ENCODE measurements at places on chromosomes 12 and 14.

GRCh38 chr12:34393821-34394150, 371.5 kb downstream of the ALG10 start:
- no peak for DNase-seq

GRCh38 chr14:64680714-64681065, 23.5 kb upstream of the PLEKHG3 start:
- DNase-seq: no peak

DNA sequence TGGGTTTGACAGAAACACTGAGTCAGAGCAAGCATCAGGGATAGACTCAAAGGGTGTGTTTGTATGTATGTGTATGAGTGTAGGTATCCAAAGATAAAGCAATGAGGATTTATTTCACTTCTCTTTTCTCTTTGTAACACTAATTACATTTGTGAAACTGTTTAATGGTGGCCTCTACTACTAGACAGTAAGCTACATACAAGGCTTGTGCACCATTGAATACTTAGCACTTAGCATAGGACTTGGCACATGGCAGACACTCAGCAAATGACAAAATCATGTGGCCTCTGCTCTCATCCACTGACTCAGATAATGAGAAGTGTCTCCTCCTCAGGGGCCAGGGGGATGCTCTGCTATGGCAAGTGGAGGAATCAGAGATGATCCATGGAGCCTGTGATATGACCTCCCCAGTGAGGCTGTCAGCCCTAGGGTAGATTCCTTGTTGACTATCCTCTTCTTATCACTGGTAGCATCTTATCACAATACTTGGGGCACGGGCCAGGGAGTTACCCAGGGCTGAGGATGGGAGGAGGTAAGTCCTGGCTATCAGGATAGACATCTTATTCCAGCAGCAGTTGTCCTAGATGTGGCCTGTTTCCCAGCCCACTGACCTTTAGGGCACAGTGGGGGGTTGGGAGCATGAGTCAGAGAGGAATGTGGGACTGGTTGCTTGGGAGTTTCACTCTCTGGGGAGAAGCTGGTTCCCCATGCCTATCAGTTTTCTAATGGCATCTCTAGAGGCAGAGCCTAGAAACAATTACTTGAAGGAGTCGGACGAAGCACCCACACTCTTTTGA, 71.2 kb upstream of the HOXC13 start:
- peak; percentile 82 for DNase-seq

- DNase-seq: no peak
These were observed 792.3 kb upstream of the NOVA1 start for GRCh38 chr14:27390155-27390554.

DNA sequence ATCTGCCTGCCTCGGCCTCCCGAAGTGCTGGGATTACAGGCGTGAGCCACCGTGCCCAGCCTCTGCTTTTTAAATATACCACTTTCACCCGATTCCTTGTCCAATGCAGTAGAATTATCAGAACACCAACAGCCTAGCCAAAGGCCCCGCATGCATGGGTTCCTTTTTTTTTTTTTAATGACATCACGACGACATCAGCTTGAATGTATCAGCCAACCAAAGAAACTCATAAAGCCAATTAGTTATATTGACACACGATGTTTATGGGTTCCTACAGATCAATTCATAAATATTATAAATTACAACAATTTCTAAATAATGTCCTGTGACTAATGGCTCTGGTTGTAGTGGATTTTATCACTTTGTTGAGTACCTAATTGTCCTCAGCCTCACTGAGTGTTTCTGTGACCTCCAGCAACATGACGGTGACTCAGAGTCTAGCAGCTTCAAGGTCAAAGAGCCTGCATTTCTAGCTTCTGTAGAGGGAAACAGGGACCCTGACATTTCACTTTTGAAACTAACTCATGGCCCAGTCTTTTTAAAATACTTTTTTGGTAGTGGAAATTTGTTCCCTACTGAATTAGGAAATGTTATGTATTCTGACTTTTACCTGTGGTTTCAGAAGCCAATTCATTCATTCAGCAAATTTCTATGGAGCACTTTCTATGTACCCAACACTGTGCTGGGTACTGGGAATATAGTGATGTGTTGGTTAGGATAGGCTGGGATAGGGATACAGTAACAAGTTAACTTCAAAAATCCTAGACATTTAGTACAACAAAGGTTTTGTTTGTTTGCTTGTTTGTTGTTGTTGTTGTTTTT, 144.1 kb downstream of the SUDS3 start:
- no peak for DNase-seq

GRCh38 chr12:20351406-20351805, 16.9 kb upstream of the PDE3A start:
- DNase-seq: no peak

GRCh38 chr14:100428727-100429126, 105.6 kb downstream of the SLC25A47 start:
- DNase-seq: no peak

DNA sequence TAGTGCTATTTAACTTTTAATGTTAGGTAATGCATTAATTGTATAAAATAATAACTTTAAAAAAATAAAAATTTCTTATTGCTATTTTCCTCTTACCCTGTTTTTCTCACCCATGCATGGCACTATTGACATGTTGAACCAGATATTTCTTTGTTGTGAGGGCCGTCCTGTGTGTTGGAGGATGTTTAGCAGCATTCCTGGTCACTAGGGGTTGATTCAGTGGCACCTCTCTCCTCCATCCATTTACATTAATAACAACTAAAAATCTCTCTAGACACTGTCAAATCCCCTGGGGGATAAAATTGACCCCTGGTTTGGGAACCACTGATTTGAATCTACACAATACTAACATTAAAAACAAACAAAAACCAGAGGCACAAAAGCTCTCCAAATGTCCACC, 147.5 kb upstream of the MIS18BP1 start:
- DNase-seq: no peak

DNA sequence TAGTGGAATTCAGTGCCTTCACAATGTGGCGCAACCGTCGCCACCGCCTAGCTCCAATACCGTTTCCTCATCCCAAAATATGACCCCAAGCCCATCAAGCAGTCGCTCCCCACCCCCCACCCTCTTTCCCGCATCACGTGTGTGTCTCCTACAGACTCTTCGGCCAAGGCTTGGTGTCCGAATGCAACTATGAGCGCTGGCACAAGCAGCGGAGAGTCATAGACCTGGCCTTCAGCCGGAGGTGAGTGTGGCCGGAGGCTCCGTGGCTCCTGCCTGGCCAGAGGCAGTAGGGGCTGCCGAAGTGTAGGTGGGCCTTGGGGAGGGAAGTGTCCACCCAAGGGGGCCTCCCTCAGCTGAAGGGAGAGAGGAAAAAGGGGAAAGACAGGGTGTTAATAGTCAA, 15.8 kb downstream of the CYP46A1 start:
- no peak for DNase-seq

DNA sequence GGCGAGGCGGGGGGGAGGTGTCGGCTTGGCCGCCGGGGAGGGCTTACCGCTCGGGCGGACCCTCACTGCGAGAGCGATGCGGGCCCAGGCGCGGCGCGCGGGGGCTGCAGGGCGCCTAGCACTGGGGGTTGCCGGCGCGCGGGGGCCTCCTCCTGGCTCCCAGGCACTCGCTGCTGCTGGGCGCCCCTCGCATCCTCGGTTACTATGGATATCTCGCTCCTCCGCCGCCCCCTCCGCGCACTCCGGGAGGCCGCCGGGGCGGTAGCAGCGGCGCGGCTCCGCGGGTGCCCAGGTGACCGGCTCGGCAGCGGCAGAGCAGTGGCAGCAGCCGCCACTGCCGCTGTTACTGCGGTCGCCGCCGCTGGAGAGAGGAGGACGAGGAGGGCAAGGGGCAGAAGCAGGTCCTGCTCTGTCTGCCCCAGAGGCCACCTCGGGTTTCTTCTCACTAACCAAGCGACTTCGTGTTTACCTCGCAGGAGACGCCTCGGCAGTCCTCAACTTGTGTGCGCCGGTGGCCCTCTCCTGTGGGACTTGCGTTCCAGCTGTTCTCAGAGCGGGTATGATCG, 250.1 kb downstream of the APAF1 start:
- DNase-seq: no peak

DNA sequence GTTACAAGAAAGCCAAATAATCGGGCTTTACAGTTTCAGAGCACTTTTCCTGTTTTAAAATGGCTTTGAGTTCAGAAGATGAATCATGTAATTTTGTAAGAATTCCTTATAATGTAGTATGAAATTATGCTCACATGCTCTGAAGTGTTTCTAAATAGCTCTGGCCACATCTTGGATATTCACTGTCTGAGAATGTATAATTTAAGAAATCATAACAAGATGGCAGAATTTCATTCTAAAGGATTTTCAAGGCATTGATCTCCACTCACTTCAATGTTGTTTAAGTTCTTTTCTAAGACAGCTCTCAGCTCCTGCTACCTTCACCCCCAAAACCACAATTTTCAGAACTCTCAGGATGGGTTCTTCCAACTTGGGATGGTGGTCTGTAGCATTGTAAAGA, 180.1 kb downstream of the DACT1 start:
- DNase-seq: no peak

GRCh38 chr12:15151161-15152091, 69.8 kb downstream of the RERG start:
- peak; percentile 28 for DNase-seq

- DNase-seq: peak; percentile 90
These were observed 316.1 kb upstream of the TBX3 start for GRCh38 chr12:115000038-115000437.

GRCh38 chr12:13976880-13977279, 4.5 kb downstream of the GRIN2B start:
- no peak for DNase-seq

GRCh38 chr14:93320489-93320888, 12.3 kb downstream of the BTBD7 start:
- no peak for DNase-seq

DNA sequence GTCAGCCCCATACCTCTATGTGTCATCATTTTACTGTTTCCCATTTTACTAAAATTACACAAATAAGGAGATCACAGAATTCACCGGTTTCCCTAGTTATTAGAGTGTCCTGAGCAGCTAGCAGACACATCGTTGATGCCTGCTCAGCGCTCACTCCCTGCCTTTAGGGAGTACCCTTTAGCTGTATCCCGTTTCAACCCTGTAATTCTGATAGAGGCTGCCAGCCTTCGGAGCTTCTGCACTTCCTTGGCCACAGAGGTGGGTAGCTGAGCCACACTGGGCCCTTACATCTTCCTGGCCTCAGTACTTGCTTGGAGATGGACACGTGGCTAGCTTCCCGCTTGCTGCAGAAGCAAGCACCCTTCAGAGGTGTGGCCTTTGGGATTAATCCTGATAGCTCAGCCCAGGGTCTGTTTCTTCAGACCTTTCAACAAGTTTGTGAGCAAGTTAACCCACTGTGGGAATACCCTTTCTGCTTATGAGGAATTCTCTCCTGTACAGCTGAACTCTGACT, 14.3 kb upstream of the FBXW8 start:
- no peak for DNase-seq

DNA sequence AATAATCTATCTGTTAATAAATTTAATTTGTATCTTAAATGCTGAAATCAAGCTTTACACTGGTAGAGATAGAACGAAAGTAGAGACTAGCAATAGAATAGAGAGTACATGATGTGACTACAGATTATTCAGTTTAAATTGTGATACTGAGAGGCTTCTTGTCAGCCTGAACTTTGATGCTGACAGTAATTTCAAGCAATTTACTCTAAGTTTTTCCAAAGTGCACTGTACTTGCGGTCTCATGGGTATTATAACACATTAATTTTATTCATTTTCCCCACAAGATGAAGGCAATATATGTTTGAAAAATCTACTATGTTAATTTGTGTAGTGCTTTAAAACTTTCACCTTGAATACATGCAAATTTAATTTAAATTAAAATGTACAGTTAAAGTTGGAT, 914.0 kb upstream of the FBXO33 start:
- DNase-seq: no peak

- peak; percentile 92 for DNase-seq
These were observed 44.6 kb downstream of the SFSWAP start for GRCh38 chr12:131755305-131756113.
